ENCODE measurements at places on chromosomes 1 and 21.

DNA sequence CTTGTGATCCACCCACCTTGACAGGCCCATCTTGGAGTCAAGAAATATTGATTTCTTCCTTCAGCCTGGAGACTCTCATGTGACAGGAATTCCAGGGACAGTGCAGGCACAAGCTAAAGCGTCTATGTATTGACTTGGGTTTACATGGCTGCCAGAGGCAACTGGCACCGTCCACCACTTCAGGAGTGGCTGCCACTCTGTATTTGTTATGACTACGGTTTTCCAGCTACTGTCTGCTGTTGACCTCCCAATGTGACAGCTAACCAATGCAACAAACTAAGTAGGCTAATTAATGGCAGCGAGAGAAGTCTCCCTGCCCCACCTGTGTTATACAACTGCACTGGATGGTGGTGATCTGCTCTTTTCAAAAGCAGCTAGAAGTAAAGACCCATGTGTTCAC is 56.9 kb downstream of the CD58 start:
- no peak for DNase-seq

GRCh38 chr21:41750051-41750450 is 16.8 kb downstream of the RIPK4 start:
- DNase-seq = no peak

- DNase-seq = no peak
Measured at GRCh38 chr1:198577444-198577843, 37.0 kb upstream of the ATP6V1G3 start.

- no peak for DNase-seq
Measured at GRCh38 chr1:181112071-181112929, 23.8 kb downstream of the IER5 start.

DNA sequence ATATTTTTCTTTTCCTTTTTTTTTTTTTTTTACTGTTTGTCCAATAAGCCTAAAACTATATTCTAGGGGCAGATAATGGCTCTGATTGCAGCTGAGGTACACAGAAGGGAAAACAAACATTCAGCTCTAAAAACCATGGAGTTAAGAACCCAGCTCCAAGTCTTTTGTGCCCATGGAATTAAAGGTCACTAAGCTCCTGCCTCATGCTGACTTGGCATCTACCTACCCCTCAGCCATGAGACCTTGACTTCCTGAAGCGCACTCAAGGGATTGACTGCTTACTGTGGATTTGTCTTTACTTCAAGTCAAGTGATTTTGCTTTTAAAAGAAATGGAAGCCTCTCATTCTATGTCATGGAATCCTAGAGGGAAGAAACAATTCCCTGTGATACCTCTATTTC is 192.3 kb downstream of the AMY1C start:
- DNase-seq = no peak

DNA sequence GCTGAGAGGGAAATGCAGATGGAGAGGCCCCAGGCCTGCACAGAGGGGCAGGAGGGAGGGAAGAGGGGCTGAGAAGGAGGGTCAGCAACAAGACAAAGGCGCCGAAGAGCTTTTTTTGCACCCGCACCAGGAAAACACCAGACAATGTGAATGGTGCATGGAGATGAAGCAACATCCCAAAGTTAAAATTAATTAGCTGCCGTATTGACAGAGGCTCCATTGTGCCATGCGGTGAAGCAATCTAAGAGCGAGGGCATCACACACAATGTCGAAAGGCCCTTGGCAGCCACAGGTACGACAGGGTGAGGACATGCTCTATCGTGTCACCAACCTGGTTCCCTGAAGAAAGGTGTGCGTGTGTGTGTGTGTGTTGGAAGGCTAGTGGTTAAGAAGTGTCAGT is 41.2 kb downstream of the SSBP3 start:
- no peak for DNase-seq

DNA sequence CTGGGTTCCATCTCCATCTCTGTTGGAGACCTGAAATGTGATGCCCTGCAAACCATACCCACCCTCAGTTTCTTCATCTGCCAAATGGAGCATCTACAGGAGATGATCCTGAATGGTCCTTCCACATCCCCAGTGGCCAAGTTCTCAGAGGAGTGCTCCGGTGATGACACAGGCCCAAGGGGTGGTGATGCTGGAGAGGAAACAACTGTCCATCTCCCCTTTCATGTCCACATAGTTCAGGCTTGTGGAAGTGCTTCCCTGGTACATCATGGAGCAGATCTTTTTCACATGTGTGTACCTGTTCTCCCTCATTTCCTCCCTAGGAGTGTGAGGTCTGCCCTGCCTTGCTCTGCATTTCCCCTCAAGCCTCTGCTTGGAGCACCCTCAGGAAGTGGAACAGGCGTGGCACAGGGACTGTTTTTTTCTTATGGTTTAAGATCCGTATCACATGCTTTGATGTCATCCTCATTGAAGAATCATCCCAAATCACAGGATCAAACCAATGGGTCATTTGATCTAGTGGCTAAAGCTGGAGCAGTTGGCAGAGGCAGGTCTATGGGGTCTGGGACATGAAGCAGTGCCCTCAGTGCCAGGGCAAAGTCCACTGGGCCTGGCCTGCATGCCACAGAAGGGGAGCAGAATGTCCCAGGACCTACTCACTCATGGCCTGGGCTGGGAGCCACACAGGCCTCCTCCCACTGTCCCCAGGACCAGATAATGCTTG is 8.2 kb upstream of the TRIM63 start:
- DNase-seq = no peak

GRCh38 chr1:156658496-156658895 is 16.6 kb downstream of the BCAN start:
- no peak for DNase-seq
